Activated naive CD4-positive, alpha-beta T cell treated with anti-CD3 and anti-CD28 coated beads, Interleukin-2, amount 50 U/mL, for 16 hours (primary cell): ENCODE measurements at places on chromosomes 4 and X.

- DNase-seq: no peak
These were observed 218.2 kb downstream of the ZC4H2 start for GRCh38 chrX:64758047-64758446.

DNA sequence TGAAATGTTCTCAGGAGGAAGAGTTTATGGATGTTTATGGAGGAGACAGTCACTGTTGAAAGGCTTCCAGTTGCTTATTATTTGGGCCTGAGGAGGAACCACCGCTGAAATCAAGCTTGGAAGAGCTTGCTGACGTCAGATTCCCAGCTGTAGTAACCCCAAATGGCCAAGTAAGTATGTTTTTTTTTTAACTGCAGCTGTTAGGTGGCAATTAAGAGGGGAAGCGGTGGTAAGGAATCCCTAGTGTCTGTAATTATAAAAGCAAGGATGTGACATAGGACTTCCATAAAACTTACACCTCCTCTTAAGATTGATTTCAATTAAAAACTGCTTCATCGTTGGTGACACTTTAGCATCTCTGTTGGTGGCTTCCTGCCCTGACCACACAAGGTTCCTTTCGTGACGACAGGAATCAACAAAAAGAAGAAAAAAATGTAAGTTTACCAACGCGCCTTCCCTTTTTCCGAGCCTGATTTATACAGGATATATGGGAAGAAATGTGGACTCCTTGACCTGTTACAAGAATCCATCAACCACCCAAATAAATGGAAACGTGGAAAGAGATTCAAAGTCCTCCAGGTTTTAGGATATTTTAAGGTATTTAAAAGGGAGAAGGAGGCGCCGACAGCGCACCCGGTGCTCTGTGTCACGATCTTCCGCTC, 884 bp downstream of the RELL1 start:
- DNase-seq: no peak

- DNase-seq: no peak
These were observed 94.2 kb upstream of the NKX1-1 start for GRCh38 chr4:1500231-1500965.

GRCh38 chr4:84145176-84145575, 353.9 kb downstream of the NKX6-1 start:
- no peak for DNase-seq

DNA sequence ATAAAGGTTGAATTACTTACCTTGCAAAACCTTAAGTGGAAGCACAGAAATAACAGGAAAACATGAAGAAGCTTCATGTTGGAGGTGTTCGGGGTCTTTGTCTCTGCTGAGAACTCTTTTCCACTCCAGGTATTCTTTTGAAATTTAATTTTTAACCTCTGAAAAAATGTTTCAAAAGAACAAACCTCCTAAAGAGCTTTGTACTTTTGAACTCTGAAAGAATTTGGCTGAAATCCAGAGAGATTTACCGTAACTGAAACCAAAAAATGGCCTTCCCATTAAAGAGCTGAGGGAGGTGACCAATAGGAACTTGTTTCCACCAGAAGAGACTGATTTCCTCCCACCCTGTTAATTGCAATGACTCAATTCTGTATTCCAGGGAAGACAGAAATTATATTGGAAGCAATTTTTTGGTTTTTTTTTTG, at the start of gene CFI:
TSS of gene CFI (minus strand) at position 105 of the 425 bp plus-strand sequence. CDS start at position 77, 28 bp downstream.
- no peak for DNase-seq

GRCh38 chr4:71659979-71660378, 123.9 kb downstream of the GC start:
- no peak for DNase-seq

DNA sequence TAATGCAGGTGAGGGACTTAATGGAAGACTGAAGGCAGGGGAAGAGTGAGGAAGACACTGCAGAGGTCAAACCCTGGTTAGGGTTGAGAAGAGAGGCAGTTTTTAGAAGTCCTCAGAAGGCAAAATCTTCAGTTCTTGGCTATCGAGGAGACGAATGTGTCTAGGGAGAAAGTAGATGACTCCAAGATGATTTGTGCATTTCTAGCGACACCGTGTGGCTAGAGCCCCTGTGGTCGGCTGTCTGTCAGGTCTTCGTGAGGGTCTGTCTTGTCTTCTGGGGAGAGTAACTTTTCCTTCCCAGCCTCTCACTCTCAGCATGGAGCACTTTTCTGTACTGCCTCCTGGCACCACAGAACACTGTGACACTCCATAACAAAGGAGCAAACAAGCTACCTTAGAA, 458.1 kb downstream of the STIM2 start:
- no peak for DNase-seq

DNA sequence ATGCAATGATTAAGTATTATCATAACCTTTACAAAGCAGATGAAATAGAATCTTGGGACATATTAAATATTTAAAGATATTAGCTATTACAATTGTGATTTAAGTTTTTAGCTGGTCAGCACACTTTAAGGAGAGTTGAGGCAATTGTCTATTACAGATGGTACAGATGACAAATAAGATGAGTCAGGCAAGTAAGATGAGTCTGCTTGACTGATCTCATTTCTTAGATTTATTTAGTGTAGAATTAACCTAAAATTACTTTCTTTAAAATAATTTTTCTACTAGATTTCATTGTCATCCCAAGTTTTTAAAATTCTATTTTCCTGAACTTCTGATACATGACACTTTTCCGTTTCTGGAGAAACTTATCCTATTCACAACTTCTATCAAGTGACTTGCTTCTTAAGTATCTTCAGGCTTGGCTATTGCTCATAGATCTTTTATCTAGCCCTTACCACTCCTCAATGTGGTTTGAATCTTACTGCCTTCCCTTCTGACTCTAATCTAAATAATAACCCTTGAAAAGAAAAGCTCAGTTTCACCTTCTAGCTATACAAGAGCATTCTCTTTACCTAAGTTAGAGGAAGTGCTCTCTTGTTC, 32.9 kb downstream of the CXCL1 start:
- no peak for DNase-seq

GRCh38 chr4:168877511-168878491, 132.3 kb downstream of the CBR4 start:
- DNase-seq: peak; percentile 18

DNA sequence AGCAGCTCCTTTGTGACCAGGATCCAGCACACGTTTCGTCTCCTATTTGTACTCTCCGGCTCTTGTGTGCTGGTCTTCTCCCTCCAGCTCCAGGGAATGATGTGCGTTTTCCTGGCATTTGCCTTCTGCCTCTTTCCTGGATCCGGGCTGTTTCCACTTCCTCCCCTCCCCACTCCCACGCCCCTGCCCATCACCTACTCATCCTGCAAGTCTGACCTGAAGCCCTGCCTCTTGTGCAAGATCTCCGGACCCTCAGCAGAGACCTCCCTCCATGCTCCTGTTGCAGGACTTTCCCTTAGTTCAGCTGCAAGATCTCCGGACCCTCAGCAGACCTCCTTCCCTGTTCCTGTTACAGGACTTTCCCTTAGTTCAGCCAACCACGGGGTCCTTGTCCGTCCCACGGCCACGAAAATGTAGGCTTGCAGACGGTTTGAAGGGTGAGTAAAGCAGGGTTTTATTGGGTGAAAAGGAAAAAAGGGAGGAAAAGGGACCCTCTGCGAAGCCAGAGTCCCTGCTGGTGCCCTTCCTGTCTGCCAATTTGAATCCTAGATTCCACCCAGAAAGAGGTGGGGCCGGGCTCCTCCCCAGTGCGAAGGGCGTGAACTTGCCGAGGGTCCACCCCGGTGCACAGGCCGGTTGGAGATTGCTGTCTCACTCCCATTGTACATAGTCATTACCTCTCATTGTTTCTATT, 74.4 kb upstream of the IRF2 start:
- DNase-seq: no peak

DNA sequence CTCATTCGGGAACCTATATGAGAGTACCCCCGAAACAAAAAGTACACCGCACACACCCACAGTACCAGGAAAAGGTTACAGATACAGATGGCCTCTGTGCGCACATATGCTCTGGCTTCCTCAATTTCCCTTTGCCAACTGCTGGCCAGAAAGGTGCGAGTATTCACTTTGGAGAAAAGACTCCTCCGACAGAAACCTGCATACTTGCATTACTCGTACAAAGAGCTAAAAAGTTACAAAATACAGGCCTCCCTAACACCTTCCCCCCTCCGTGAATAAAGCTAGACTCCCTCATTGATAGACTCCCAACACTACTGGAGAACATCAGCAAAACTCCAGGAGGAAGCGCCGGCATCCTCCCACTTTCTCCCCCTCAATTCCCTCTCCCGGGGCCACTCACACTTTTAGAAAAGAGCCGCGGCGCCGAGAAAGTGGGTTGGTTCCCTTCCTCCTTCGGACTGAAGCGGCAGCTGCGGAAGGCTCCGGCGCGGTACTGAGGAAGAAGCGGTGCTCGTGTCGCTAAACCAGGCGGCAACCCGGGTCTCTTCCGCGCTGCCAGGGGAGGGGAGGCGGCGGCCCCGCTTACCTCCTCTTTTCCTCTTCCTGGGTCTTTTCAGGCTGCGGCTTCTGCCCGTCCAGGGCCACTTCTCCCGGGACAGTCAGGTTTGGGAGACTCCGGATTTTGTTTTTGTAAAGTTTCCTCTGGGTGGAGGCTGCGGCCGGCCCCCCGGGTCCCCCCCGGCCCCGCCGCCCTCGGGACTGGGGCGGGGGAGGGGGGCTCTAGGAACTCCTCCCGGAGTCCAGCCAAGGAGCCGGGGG, 1.1 kb downstream of the FBXW7 start:
- DNase-seq: peak; percentile 55
